ENCODE measurements at places on chromosomes 4 and X.

- no peak for DNase-seq
Measured at GRCh38 chr4:95638920-95639501, 90.2 kb upstream of the UNC5C start.

DNA sequence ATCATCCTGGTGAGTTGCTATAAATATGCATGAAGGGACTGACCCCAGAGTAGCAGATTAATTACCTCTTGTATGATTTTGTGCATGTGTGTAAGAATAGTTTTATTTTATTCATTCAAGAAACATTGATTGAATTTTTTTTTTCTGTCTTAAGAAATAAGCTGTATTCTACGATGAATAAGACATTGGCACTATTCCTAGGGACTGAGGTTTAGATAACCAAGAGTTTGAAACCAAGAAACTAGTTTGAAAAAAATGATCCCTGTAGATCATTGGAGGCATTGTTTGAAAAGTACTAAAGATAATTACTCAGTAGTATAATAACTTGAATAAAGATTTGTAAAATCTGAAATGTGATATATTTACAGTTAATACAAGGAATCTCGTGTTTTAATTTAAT lies 1086.9 kb downstream of the PCDH7 start:
- DNase-seq: no peak

DNA sequence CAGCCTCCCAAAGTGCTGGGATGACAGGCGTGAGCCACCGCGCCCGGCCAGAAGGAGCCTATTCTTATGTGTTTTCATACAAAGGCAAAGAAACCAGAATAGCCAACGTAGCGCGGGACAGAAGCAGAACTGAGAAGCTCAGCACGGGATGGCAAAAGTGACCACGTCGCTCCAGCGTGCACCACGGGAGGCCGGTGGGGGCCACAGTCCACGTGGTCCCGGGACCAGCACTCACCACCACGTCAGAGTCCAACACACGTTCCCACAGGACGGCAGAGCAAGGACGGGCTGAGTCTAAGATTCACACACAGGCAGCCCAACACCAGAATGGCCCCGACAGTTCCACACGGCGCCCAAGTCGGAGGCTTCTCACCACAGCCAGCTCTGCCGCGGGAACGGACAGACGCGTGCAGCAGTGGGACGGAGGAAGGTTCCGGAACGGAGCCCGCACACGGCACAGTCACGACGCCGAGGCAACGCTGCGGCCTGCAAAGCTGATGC lies 18.8 kb upstream of the GTPBP6 start:
- DNase-seq: no peak

- DNase-seq: no peak
Measured at GRCh38 chrX:661154-661553, 30.6 kb downstream of the SHOX start.

DNA sequence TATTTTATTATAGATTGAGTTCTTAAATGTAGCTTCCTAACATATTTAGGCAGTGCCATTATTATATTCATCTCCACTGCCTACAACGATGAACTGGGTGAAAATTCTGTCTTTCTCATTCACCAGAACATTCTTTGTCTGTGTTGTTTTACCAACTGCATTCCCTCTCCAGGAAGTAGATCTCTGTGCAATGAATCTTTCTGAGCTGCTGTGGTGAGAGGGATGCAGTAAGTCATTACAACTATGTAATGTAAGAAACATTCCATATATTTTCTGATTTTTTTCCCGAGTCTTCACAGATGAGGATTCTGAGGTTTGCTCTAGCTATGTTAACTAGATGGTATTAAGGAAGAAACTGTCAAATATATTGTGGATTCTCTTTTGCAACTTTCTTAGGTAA lies 811.9 kb upstream of the PCDH7 start:
- no peak for DNase-seq

- no peak for DNase-seq
Measured at GRCh38 chrX:71169586-71169985, 24.9 kb downstream of the NLGN3 start.

- no peak for DNase-seq
Measured at GRCh38 chr4:25632135-25632534, 23.5 kb upstream of the SLC34A2 start.
